ENCODE measurements at places on chromosomes 4 and X.
A peak's percentile ranks its signal among the peaks of the same experiment; 100 is the strongest.

DNA sequence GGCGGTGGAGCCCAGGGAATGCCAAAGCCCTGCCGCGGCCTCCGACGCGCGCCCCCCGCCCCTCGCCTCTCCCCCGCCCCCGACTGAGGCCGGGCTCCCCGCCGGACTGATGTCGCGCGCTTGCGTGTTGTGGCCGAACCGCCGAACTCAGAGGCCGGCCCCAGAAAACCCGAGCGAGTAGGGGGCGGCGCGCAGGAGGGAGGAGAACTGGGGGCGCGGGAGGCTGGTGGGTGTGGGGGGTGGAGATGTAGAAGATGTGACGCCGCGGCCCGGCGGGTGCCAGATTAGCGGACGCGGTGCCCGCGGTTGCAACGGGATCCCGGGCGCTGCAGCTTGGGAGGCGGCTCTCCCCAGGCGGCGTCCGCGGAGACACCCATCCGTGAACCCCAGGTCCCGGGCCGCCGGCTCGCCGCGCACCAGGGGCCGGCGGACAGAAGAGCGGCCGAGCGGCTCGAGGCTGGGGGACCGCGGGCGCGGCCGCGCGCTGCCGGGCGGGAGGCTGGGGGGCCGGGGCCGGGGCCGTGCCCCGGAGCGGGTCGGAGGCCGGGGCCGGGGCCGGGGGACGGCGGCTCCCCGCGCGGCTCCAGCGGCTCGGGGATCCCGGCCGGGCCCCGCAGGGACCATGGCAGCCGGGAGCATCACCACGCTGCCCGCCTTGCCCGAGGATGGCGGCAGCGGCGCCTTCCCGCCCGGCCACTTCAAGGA is at the start of gene FGF2:
Gene FGF2, plus strand, starts transcription at position 279 of the 705 bp plus-strand sequence. Its CDS starts 344 bp downstream, at position 623.
- peak; percentile 26 for DNase-seq

DNA sequence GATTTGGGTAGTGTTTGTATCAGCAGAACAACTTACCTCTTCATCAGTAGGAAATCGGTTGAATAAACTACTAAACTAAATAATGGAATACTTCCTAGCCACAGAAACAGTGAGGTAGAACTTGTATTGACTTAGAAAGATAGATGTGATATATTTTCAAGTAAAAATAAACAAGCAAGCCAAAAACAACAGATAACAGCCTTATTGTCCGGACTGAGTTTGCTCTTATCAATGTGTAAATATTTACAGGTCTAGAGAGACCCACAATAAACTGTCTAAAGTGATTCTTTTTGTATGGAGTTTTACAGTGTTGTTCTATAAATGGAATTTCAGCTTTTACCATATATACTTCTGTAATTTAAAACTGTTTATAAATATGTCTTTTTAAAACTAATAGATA is 721.8 kb downstream of the ADGRL3 start:
- DNase-seq: no peak

- DNase-seq: no peak
Observed at GRCh38 chr4:33959519-33959918, 2284.8 kb downstream of the ARAP2 start.

DNA sequence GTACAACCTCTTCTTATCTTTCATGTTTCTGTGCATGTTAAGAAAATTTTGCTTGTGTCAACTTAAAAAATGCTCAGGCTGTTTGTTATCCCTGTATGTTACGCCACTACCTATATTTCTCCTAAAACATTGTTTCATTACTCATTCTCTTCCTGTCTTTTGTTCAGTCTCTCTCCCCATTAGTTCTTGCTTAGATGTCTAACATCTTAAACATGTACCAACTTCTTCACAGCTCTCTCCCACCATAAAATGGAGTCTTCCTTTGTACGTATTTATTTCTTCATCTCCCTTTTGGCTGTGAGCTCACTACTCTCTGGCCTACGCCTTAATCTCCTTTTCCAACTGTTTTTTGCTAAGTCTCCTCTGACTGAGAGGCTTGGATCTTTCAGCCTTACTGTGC is 36.4 kb downstream of the PCDH7 start:
- no peak for DNase-seq

- DNase-seq: no peak
Observed at GRCh38 chrX:21255032-21255618, 119.1 kb upstream of the CNKSR2 start.

- DNase-seq: no peak
Observed at GRCh38 chr4:37604461-37604860, 81.7 kb downstream of the RELL1 start.

DNA sequence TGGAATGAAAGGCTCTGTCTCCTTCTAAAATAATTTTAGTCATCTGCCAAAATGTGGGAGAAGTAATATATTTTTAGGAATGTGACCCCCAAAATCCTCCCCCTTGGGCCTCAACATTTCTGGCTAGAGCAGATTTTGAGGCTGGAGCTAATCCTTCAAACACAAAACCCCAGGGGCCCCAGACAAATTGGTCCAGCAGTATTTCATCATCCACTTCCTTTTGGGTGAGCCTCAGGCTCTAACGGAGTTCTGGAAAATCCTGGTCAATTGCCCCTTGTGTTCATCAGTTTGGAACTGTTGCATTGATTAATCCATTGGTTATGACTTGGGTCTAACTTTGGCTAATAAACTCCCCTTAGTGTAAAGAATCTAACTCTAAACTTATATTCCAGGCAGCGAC is 67.4 kb upstream of the PCDH19 start:
- DNase-seq: no peak

GRCh38 chrX:30865015-30865414 is 24.0 kb downstream of the TAB3 start:
- DNase-seq: peak; percentile 30

GRCh38 chr4:169103966-169104412 is 93.9 kb upstream of the CBR4 start:
- no peak for DNase-seq

GRCh38 chr4:33714971-33715370 is 2529.3 kb downstream of the ARAP2 start:
- DNase-seq: no peak

GRCh38 chr4:41542526-41543275 is 4.7 kb downstream of the LIMCH1 start:
- no peak for DNase-seq

- DNase-seq: no peak
Observed at GRCh38 chr4:157776930-157777528, 395.8 kb downstream of the GASK1B start.

DNA sequence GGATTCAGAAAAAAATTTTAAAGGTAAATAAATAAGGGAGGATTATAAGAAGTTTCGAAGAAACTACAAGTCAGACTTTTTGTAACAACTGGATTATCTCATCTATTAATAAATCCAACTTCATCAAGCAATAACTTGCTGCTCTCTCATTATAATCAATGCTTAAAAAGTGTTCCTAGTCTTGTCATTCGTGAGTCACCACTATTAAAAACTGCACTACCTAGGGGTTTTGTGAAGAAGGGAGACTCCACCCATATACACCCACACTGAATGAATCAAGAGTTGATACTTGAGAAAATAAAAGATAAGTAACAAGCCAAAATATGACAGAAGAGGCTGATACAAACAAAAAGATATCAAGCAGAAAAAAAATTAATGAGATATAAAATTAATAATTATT is 360.5 kb downstream of the ZNF674 start:
- DNase-seq: no peak

GRCh38 chr4:117692538-117692937 is 341.7 kb upstream of the NDST3 start:
- DNase-seq: no peak

- no peak for DNase-seq
Observed at GRCh38 chrX:44022964-44023363, 49.8 kb upstream of the NDP start.

GRCh38 chr4:155140889-155141288 is 67.5 kb upstream of the NPY2R start:
- DNase-seq: no peak

GRCh38 chr4:133618963-133619362 is 469.9 kb downstream of the PCDH10 start:
- DNase-seq: no peak

DNA sequence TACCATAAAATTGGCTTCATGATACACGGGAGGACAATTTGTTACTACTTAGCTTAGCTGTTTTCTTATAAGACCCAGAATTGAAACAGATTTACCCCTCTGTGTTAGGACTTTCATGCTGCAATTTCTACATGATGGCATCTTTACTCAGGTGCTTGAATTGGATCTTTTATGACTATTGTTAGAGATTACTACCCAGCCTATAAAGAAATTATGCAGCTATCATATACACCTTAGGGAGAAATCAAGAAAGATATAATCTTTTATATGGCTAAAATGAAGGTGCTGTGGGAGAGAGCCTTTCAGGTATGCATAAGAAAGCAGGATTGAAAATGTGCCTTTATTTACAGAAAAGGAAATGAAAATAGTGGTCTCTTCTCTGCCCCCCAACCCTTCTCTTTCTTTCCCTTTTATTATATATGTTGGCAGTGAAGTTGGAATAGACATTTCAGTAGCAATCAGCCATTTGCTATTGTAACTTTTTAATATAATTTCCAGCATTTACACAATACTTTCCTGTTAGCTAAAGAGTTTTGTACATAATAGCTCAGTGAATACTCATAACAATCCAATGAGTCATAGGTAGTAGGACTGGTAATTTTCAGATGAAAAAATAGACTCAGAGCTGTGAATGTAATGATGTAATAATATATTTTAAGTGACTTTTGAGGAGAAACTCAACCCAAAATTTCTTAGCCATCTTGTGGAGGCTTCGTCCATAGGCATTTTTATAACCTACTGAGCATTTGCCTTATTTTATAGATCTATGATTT is 311.8 kb downstream of the ADGRL3 start:
- DNase-seq: no peak

- DNase-seq: no peak
Observed at GRCh38 chr4:156977435-156978160, 6.0 kb upstream of the PDGFC start.

DNA sequence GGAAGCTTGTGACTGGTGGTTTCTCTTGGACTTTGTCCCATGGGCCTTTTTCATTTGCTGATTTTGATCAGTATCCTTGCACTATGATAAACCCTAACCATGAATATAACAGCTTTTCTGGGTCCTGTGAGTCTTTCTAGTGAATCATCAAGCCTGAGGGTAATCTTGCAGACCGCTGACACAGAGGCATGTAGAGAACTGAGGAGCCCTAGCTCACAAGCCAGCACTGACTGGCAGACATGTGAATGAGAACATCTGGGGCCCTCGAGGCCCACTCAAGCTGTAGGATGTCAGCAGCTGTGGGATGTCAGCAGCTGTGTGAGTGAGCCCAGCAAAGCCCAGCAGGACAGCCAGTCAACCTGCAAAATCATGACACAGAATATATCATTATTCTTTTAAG is 36.7 kb downstream of the HMGB3 start:
- DNase-seq: no peak

DNA sequence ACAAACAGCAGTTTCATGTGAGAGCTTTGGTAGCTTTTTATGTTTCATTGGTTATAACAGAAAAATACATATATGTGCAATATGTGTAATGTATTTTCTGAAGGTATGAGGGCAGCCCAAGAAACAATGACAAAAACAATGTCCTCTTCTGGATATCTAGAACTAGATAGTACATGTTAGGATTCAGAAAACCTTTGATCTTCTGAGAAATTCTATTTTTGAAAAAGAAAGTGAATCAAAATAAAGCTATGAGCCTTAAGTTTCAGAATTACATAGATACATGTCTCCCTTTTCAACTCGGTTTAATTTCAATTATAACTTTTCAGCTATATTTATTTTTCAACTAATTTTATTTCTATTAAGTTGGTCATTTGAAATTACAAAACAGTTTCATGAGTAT is 131.9 kb downstream of the REELD1 start:
- no peak for DNase-seq

DNA sequence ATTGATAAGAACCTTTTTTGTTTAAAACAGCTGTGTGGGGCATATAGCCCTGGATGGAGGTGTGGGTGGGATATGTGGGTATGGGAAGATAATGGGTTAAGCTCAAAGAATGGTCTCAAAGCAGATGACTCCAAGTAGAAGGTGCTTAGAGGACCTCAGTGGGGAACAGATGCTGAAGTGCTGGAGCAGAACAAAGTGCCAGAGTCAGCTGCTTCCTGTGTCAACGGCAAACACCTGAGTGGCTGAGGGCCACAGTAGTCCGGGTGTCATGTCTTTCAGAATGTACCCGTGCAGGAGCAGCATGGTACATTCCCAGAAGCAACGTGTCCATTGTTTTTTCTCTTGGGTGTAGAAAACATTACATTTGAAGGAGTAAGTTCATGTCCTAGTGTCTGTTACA is 210.6 kb downstream of the CCNG2 start:
- no peak for DNase-seq

- peak; percentile 9 for DNase-seq
Observed at GRCh38 chrX:12802741-12803140, 11.5 kb downstream of the PRPS2 start.

DNA sequence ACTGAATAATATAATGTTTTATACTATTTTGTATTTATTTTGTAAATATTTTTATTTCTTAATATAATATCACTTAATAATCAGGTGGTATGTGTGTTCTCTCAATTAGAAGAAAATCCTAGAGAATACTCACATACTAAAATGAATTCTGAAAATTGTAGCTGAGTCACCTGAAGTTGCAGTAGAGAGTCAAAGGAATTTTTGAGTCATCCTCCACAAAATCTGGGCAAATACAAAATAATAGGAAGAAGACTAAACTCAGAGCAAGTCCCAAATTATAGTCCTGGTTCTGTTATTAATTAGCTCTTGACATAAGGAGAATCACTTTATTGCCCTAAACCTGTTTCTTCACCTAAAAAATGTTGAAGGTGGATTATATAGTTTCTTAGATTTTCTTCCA is 57.8 kb downstream of the SPATA4 start:
- no peak for DNase-seq

DNA sequence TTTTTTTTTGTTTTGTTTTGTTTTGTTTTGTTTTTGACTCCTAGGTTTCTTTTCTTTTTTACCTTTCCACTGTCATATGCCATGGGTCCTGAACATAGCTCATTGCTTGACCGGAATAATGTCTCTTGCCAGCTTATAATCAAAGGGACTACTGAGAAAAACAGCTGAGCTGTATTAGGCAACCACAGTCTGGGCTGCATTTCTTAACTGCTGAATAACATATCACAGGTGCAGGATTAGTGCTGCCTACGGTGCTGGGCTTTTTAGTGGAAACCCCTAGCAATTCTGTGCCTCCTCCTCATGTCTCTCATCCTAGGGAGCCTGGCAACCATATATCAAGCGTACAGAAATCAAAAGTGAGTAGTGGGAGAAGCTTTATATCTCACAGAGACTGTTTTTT is 333.5 kb downstream of the BMPR1B start:
- DNase-seq: no peak

DNA sequence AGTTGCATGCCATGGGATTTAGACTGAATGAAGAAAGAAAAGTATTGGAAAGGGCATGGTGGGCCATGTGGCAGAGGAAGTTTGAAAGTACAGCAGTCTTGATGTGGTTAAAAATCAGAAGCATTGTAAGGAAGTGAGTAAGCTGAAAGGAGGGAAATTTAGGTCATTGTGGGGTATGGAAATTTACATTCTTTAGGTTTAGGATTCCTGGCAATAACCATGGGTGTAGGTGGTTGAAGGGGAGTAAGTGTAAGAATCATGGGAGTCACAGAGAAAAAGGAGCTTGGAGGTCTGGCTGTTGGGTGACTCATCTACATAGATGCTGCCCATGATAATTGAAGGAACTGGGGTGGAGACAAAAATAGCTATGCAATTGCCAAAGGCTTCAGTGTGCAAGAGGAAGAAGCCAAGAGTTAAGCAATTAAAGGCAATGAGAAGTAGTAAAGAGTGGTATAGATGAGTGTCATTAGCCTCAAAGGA is 243.8 kb upstream of the LDB2 start:
- no peak for DNase-seq

GRCh38 chr4:113103556-113103955 is 54.1 kb downstream of the ANK2 start:
- no peak for DNase-seq

- DNase-seq: no peak
Observed at GRCh38 chr4:78038704-78039103, 18.4 kb upstream of the FRAS1 start.

- DNase-seq: no peak
Observed at GRCh38 chrX:107610667-107611066, 17.6 kb upstream of the PRPS1 start.
